ENCODE measurements at places on chromosomes 1 and 21. TPM values are rescaled to one million over a fixed set of nuclear protein-coding genes. Genes with fewer than 3 reads are reported as not detected.

DNA sequence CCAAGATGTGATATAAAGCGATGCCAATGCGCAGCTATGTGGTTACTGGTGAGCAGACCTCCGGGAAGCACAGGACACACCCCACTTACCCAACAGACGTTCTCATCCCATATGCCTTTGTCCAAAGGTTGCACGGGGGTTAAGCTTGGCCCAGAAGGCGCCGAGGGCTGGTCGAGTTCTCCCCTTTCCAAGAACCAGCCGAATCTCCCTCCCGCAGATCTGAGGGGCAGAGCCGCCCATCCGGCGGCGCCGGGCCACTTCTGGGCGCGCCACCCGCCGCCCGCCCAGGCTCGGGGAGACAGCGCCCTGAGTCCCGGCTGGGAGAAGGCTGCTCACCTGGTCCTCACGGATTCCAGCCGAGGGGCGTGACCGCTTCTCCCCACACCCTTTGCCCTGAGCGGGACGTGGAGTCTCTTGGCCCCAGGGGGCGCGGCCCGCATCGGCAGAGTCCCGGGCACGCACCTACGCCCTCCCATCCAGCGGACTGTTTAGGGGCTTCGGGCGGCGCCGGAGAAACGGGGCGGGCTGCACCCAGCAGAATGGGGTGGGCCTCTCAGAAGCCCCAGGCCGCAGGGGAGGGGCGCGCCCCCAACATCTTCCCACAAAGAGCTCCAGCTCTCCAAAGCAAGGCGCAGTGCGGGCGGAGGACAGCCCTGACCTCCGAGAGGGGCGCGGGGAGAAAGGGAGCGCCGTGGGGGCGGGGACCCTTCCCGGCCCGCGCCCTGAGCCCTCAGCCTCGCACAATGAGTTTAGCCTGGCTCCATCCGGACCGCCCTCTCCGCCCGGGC, 615 bp downstream of the GPR161 start:
- peak overlapping the region; percentile 69 for H3K27ac ChIP-seq
- no peak for DNase-seq
- H3K4me3 ChIP-seq = peak overlapping the region; percentile 80
- no peaks in the 10 kb centered on the region for H3K27me3 ChIP-seq
- peaks cover 3% of the 10 kb centered on the region for H3K36me3 ChIP-seq

- peaks cover 26% of the 10 kb centered on the region for H3K4me1 ChIP-seq
- H3K27me3 ChIP-seq = no peaks in the 10 kb centered on the region
- peak overlapping the region; percentile 46 for H3K27ac ChIP-seq
These were observed 85.7 kb upstream of the COL11A1 start for GRCh38 chr1:103194060-103194459.

The OLFML2B gene
- total RNA-seq = 66.7 TPM

DNA sequence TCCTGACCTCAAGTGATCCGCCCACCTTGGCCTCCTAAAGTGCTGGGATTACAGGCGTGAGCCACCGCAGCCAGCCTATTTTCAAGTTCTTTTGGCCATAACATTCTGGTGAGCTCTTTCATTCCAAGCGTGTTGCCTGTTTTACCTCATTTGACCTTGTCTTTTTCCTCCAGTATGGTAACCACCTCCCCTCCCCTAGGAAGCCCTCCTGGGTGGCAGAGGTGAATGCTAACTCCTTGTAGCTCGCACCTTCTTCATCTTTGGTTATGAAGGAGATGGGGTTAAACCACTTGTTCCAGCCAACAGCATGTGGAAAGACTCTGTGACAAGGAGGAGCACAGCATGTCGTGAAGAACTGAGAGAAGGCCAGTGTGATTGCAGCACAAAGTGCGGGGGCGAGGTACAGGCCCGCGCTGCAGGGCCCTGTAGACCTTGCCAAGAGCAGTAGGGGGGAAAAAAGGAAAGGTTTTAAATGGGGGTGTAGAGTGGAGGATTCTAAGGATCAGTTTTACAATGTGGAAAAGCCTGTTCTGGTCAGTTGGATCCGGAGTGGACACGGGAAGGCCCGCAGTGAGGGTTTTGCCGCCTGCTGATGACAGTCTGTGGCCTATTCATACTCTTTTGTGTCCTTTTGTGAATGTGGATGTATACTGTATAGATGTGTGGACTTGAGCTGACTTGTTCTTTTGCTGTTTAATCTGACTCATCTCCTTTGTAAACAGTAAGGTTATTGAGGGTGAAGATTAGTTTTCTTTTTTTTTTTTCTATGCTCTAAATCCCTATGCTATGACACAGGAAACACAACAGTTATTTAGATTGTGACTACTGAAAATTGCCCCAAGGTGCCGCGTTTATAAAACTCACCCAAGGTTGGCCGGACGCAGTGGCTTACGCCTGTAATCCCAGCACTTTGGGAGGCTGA, 7.5 kb upstream of the ZNF436 start:
- H3K27ac ChIP-seq = peak overlapping the region; percentile 89
- DNase-seq = no peak
- H3K4me3 ChIP-seq = no peak overlapping the region
- peaks cover 4% of the 10 kb centered on the region for H3K36me3 ChIP-seq
- peaks cover 12% of the 10 kb centered on the region for H3K4me1 ChIP-seq

DNA sequence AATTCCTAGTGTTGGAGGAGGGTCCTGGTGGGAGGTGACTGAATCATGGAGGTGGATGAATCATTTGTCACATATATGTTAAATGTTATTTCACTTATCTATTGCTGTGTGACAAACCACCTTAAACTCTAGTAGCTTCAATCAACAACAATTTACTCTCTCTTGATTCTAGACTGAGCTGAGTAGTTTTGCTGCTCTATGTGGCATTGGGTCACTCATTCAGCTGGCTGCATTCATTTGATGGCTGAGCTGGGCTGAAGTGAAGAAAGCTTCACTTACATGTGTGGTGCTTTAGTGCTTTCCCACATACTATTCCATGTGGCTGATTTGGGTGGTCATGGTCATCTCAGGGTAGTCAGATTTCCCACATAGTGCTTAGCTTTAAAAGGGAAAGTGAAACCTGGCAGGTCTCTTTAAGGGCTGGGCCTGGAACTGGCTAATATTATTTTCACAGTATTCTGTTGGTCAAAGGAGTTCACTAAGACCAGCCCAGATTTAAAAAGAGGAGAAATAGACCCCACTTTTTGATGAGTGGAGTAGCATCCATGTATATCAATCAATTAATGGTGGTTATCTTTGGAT, 10.5 kb downstream of the DNAH14 start:
- no peak overlapping the region for H3K4me3 ChIP-seq
- H3K36me3 ChIP-seq = peaks cover 8% of the 10 kb centered on the region
- H3K27me3 ChIP-seq = no peaks in the 10 kb centered on the region
- DNase-seq = no peak
- no peaks in the 10 kb centered on the region for H3K4me1 ChIP-seq
- no peak overlapping the region for H3K27ac ChIP-seq

- H3K27ac ChIP-seq = no peak overlapping the region
- H3K36me3 ChIP-seq = no peaks in the 10 kb centered on the region
- no peak overlapping the region for H3K4me3 ChIP-seq
- peaks cover 6% of the 10 kb centered on the region for H3K4me1 ChIP-seq
- DNase-seq = no peak
These were observed 63.9 kb upstream of the GRHL3 start for GRCh38 chr1:24255226-24255625.

The RAD54L gene
- 4.2 TPM for total RNA-seq

All from osteocyte (in vitro differentiated cells).